Pulmonary artery endothelial cell (primary cell): ENCODE measurements at places on chromosomes 13 and 19.

DNA sequence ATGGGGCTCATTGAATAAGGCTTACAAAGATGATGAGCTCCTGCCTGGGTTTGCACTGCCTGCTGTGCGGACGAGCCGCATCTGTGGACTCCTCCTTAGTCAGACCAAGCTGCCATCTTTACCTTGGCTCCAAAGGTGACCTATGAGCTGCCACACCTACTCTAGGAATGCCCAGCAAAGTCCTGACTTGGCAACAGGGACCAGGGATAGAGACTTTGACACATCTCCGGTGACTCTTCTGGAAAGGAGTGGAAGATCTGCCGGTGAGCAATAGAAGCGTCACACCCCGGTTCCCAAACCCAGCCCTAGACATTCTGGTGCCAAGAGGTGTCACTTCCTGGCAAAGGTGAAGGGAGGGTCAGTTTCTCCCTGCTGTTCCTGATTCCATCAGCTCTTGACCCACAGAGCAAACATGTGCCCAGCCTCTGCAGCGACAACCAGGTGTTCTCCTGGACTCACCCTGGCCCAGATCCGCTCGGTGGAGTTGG, 50.2 kb upstream of the GTF3A start:
- no peak for DNase-seq

- no peak for DNase-seq
These were observed 201.2 kb downstream of the LHFPL6 start for GRCh38 chr13:39401756-39402155.

DNA sequence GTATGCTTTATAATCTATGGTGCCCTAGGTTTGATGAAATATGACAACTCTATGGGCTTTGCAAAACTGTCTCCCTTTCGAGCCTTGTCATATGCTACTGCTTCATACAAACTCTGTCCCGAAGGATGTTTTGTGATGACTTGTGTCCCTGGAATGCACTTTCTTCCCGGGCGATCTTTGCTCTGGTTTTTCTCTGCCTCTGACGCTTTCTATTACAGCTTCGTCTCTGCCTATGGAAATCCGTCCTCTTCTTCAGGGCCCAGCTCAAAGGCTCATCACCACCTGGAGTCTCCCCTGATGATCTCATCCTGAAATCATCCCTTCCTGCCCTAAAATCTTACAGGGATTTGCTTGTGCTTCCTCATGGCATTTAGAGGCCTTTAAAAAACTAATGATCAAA, 191.5 kb upstream of the KL start:
- no peak for DNase-seq

DNA sequence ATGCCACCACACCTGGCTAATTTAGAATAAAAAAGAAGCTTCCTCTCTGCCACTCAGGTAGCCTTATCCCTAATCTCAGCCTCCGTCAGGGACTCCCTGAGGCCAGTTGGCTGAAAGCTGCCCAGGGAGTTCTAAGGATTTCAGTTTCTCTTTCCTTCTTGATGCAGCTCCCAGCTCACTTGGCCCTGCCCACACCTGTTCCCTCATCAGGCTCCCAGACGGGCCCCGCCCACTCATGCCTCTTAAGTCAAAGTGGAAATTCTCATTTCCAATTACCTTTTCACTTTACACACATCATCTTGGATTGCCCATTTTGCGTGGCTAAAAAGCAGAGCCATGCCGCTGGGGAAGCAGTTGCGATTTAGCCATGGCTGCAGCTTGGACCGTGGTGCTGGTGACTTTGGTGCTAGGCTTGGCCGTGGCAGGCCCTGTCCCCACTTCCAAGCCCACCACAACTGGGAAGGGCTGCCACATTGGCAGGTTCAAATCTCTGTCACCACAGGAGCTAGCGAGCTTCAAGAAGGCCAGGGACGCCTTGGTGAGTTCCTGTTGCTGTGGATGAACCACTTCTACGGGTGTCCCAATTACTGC, at the start of gene IFNL1:
Gene IFNL1 (plus strand): TSS at position 353 of the 591 bp plus-strand sequence. CDS start 15 bp downstream, at position 368.
- no peak for DNase-seq

- DNase-seq: no peak
These were observed 8.3 kb downstream of the CACNG7 start for GRCh38 chr19:53917356-53917755.

DNA sequence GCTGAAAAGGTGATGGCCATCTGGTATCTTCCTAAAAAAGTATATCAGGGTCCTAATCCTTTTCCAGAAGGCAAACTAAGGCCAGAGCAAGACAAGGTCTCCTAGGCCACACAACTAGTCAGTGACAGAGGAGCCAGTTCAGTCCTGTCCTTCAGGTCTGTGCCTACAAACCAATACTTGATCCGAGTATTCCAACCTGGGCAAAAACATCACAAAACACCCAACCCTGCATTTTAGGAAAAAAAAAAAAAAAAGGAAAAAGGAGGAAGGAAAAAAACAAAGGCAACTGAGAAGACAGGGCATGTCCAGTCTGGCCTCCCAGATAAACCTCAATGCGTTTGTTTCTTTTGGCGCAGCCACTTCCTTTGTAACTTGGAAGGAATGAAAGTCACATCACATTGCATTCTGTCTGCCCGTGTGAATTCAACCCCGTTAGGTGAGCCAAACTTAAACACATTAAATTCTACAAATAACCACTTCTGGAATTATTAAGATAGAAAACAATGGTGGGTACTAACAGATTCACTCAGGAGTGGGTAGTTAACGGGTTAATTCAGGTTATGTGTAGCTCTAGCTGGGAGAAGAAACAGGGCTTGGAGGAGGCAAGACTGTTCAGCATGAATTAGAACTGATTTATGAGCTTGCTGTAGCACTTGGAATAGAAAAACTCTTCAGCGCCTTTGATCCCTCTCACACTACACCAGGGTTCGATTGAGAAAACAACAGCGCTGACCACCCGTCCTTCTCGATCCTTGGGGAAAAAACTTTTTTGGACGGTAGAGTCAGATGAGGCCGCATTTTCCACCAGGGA, 43.0 kb upstream of the HNRNPA1L2 start:
- peak; percentile 79 for DNase-seq

DNA sequence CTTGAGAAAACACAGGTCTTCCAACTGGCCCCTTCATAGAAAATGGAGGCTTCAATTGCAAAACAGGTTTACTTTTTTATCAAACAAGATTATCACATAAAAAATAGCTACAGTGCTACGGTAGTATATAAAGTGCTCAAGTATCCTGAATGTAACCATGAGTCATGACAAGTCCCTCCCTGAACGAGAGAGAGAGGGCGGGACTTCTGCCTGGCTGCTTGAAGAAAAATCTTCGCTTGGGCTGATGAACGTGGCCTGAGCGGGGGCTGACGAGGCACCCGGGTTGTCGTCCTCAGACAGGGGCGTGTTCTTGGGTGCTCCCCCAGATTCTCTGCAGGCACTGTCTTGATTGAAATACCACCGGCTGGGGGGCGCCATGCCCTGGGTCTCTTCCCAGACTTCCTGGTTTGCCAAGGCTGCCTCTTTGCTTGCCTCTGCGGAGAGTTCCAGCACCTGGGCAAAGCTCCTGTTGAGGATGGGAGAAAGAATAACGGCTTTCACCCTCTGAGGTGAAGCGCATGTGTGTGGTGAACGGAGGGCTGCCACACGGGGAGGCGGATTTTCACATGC, 23.2 kb upstream of the CPAMD8 start:
- DNase-seq: no peak

GRCh38 chr19:7850945-7851622, 21.1 kb downstream of the EVI5L start:
- DNase-seq: no peak

DNA sequence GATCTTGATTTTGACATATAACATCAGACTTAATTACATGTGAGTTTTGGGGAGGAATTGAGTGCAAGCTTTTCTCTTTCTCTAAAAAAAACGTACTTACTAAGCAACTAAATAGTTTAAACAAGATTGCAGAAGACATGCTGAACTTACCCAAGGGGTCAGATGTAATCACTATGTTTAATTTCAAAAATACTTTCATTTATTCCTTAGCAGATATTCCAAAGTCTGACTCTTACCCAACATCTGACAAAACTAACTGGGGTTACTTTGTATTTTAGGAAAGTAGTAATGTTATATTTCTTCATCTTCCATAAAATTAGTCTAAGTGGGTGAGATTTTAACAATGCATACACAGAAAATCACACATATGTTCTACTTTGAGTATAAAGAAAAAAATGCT, 270.2 kb downstream of the DNAJC15 start:
- DNase-seq: no peak

- no peak for DNase-seq
These were observed 32.7 kb upstream of the ZNF254 start for GRCh38 chr19:24054044-24054935.

- DNase-seq: no peak
These were observed 13.2 kb upstream of the PSPC1 start for GRCh38 chr13:19795956-19796355.

GRCh38 chr19:13260883-13261653, 110.9 kb downstream of the IER2 start:
- DNase-seq: no peak

GRCh38 chr13:49113526-49114286, 106.4 kb upstream of the MLNR start:
- peak; percentile 32 for DNase-seq

DNA sequence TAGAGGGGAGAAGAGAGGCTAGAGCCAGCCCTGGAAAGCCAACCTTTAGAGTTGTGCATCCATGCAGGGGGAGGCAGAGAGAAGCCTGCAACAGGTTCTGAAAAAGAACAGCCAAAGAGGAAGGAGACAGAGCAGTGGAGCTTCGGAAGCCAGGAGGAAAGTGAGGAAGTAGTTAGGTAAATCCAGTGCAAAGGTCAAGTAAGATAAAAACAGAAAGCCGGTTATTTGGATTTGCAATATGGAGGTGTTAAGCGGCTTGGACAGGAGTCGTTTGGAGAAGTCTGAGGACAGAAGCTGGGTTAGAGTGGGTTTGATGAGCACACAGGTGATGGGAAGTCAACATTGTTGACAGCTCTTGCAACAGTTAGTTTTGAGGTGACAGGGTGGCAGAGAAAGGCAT, 53.5 kb upstream of the FLT1 start:
- no peak for DNase-seq

GRCh38 chr19:53158119-53158656, 665 bp downstream of the ZNF347 start:
- DNase-seq: no peak

GRCh38 chr19:7928741-7929701, 3.1 kb upstream of the CTXN1 start:
- DNase-seq: no peak

DNA sequence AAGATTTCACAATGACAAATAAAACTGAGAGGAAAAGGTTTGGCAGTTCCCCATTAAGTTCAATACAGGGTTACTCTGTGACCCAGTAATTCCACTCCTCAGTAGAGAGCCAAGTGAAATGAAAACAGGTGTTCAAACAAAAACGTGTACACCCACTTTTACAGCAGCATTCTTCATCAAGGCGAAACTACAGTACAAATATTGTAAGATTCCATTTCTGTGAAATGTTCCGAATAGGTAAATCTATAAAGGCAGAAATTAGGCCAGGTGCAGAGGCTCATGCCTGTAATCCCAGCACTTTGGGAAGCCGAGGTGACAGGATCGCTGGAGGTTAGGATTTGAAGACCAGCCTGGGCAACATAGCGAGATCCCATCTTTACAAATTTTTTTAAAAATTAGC, 8.9 kb upstream of the GDF15 start:
- no peak for DNase-seq

DNA sequence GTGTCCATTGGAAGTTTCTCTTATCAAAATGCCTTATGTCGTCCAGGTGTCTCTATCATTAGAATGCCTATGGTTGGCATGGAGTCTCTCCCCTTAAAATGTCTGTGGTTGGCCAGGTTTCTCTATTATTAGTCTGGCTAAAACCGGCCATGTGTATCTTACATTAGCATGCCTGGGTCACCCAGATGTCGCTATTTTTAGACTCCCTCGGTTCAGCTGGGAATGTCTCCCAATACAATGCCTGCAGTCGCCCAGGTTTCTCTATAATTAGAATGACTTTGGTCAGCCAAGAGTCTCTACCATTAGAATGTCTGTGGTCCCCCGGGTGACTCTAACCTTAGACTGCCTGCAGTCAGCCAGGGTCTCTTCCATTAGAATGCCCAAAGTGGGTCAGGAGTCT, 1536.1 kb downstream of the UQCRFS1 start:
- no peak for DNase-seq

DNA sequence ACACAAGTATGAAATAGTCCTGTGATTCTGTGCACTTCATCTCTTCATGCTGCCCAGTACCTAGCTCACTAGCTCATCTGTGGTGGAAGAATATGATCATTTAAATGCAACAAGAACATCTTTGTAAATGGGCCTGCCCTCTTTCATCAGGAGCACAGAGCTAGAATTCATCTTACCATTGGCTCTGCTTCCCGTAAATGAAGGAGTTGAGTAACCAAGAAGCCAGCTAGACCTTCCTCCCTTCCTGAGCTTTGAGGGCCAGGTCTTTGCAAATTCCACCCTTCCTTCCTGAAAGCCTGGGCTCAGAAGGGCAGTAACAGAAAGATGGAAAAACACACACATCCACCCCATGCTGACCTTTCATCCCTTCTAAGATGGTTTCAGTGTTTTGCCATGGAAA, 82.0 kb downstream of the FRY start:
- no peak for DNase-seq

- DNase-seq: no peak
These were observed 13.7 kb downstream of the WBP4 start for GRCh38 chr13:41075034-41075433.

- no peak for DNase-seq
These were observed 26.2 kb downstream of the INSR start for GRCh38 chr19:7267792-7268704.

DNA sequence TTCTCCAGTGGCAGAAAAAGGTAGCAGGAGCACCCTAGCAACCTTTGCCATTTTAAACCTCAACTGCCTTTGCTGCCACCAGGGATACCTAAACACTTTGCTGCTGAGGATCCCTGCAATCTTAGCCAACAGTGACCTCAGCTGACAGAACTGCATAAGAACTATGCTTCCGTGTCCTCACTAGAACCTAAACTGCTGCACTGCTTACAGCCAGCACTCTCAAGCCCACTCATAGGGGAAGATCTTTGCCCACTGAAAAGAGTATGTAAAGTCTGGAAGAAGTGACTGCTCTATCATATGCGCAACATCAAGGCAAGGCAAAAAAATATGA, 270.0 kb upstream of the PCDH20 start:
- no peak for DNase-seq

DNA sequence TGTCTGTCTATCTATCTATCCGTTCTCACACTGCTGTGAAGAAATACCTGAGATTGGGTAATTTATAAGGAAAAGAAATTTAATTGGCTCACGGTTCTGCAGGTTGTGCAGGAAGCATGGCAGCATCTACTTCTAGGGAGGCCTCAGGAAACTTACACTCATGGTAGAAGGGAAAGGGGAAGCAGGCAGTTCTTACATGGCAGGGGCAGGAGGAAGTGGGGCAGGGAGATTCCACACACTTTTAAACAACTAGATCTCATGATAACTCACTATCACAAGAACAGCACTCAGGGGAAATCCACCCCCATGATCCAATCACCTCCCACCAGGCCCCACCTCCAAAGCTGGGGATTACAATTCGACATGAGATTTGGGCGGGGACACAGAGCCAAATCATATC, 105.3 kb downstream of the SLC10A2 start:
- DNase-seq: no peak
